ENCODE measurements at places on chromosomes 12 and 14. TPM values are rescaled to one million over a fixed set of nuclear protein-coding genes. Genes with fewer than 3 reads are reported as not detected.
A peak's percentile ranks its signal among the peaks of the same experiment; 100 is the strongest.

DNA sequence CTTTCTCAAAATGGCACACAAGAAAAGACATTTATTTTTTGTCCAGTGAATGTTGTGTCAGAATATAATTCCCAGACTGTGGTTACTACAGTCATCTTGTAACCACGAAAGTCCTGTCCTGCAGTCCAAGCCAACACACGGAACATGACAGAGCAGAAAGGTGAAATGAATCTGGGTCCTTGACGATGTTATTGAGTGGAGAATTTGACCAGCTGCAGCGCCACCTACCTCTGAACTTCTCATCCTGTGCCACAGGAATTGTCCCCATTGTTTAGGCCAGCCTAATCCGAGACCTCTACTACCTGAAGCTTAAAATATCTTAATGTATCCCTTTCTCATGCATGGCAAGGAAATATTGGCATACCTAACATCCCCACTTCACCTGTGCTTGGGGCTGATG is 64.1 kb upstream of the OTX2 start:
- DNase-seq, result no peak
- no peak overlapping the region for H3K4me3 ChIP-seq
- H3K4me1 ChIP-seq, result no peaks in the 10 kb centered on the region

DNA sequence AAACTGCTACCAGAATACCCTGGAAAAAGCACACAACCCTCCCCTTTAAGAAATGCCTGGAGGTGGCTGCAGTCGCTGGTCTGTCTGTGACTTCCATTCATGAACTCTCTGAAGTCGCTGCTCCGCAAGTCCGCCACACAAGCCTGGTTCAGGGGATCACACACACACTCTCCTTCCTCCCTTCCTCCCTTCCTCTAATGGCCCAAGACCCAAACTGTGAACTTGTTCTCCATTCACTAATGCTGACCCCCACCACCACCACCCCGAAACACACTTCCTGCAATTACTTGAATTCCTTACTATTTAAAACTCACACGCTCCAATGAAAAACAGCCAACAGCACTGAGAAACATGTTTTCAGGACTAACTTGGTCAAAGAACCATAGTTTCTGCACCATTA is 1.0 kb upstream of the LMO3 start:
- peak overlapping the region; percentile 72 for H3K4me3 ChIP-seq
- peaks cover 95% of the 10 kb centered on the region for H3K27me3 ChIP-seq
- peaks cover 47% of the 10 kb centered on the region for H3K4me1 ChIP-seq
- DNase-seq, result no peak

DNA sequence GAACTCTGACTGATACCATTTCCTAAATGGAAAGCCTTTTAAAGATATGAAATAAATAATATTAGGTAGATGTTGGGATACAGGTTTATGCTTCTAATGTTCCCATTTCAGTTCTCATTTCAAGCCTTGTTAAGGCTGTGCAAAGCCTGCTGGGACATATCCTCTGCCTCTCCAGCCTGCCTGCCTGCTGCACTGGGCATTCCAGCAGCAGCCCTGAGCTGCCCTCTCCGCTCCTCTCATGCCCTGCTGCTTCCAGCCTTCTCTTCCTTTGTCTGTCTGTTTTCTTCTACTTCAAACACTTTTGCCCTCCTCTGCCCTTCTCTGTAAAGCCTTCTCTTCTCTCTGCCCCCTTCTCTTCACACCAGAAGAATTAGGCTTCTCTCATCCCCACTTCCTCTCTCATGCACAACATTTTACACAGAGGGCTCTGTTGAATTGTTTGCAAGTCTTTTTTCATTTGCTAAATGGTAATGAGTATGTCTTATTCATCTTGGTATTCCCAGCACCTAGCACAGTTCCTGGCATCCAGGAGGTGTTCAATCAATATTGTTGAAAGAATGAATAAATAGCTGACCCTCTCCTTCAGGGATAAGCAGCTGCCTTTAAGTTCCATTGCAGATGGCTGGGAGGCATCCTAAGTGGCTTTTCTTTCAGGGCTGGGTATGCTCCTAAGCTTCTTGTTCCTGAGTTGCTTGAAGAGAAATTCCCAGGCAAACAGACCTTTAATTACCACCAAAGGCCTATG is 292.3 kb downstream of the TMEM117 start:
- H3K27ac ChIP-seq, result no peak overlapping the region
- DNase-seq, result no peak
- no peak overlapping the region for H3K4me3 ChIP-seq
- no peaks in the 10 kb centered on the region for H3K4me1 ChIP-seq
- H3K36me3 ChIP-seq, result peaks cover 5% of the 10 kb centered on the region

DNA sequence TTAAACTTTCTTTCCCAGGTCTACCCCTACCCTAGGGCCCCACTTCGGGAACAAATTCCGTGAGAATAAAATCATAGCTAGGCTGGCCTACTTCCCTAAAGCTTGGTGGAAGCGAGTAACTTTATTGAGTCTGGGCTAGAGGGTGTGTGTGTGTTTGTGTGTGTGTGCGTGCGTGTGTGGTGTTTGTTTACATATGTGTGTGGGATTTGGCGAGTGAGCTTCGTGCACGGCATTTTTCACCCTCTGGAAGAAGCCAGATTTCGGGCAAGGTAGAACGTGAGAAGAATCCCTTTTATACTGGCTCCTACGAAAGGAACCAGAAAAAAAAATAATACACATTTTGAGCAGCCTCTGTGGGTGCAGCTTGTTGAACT is 7.5 kb upstream of the LHX5 start:
- H3K4me3 ChIP-seq, result no peak overlapping the region
- DNase-seq, result no peak
- H3K36me3 ChIP-seq, result no peaks in the 10 kb centered on the region
- no peak overlapping the region for H3K27ac ChIP-seq

DNA sequence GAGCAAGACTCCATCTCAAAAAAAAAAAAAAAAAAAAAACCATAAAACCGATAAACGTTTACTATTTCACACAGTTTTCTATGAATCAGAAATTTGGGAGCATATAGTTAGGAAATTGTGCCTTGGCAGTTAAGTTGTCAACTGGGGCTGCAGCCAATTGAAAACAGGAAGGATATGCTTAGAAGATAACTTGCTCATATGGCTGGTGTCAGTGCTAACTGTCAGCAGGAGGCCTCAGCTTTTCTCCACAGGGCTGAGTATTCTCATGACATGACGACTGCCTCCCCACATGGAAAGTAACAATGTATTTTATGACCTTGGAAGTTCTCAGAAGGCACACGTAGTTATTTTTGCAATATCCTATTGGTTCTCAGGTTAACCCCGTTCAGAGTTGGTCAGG is 29.6 kb upstream of the OR5AU1 start:
- no peaks in the 10 kb centered on the region for H3K4me1 ChIP-seq
- no peak for DNase-seq
- no peak overlapping the region for H3K4me3 ChIP-seq
- no peaks in the 10 kb centered on the region for H3K27me3 ChIP-seq
- H3K36me3 ChIP-seq, result no peaks in the 10 kb centered on the region

DNA sequence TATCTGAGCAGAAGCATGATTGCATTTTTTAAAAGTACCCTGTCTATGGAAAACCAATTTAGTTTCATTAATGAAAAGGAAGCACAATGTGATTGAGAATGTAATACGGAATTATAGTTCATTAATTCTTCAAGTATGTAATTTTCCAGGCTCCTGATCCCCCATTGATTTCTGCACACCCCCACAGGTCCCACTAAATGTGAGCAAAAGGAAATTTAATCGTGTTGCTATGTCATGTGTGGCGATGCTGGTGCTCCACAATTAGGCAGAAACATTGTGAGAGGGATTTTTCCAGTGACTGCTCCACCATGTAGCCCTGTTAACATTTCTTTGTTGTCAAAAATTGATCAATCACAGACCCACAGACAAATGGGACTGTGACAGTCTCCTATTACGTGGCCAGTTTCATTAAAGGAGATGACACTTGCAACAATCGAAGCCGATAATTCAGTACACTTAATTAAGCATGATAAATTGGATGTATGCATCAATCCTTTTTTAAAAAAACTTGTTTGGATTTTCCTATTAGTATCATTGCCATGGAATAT is 306.0 kb downstream of the NELL2 start:
- peaks cover under 1% of the 10 kb centered on the region for H3K27me3 ChIP-seq
- no peak for DNase-seq
- H3K4me3 ChIP-seq, result no peak overlapping the region
- no peaks in the 10 kb centered on the region for H3K4me1 ChIP-seq

GRCh38 chr14:58864751-58865513 is 227.2 kb downstream of the DACT1 start:
- peaks cover 49% of the 10 kb centered on the region for H3K4me1 ChIP-seq
- no peaks in the 10 kb centered on the region for H3K36me3 ChIP-seq
- H3K27ac ChIP-seq, result peak overlapping the region; percentile 87
- H3K4me3 ChIP-seq, result peak overlapping the region; percentile 2
- DNase-seq, result no peak

DNA sequence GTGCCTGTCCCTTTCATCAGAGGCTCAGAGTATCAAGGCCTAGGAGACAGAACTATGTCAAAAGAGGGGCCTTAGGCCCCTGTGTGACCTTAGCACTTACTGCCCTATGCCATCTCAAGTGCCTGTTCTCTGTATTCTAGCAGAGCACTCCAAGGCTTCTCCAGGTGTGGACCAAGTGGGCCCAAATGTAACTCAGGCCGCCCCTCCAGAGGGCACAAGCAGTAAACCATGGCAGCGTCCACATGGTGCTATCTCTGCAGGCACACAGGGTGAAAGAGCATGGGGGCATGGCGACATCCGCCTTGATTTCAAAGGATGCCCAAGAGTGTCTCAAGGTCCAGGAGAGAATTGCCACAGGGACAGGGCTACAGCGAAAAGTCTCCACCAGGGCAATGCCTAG is 628.7 kb downstream of the RPS29 start:
- H3K36me3 ChIP-seq, result no peaks in the 10 kb centered on the region
- peaks cover 8% of the 10 kb centered on the region for H3K4me1 ChIP-seq
- H3K4me3 ChIP-seq, result no peak overlapping the region
- no peak for DNase-seq

- H3K4me3 ChIP-seq, result no peak overlapping the region
- peaks cover 12% of the 10 kb centered on the region for H3K36me3 ChIP-seq
- DNase-seq, result no peak
- no peaks in the 10 kb centered on the region for H3K27me3 ChIP-seq
- peak overlapping the region; percentile 22 for H3K27ac ChIP-seq
- peaks cover 34% of the 10 kb centered on the region for H3K4me1 ChIP-seq
These were observed 99.8 kb downstream of the TGFB3 start for GRCh38 chr14:75881994-75882393.

GRCh38 chr12:101915841-101916240 is 38.5 kb downstream of the DRAM1 start:
- no peaks in the 10 kb centered on the region for H3K4me1 ChIP-seq
- no peak for DNase-seq
- no peak overlapping the region for H3K4me3 ChIP-seq
- no peak overlapping the region for H3K27ac ChIP-seq

DNA sequence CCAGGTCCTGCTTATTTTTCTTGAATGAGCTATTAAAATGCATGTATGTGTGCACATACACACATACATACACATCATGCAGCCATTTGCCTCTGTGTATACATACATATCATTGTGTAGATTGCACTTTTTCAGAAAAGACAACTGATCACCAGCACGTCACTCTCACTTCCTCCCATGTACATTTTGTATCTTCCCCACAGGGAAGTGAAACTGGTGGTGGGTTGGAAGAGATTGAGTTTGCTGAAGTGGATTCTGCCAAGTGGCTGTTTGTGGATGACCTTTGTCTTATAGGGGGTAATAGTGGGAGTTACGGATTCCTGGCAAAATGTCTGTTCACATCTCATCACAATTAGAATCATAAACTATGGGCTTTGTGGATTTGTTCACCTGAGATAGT is 448.6 kb downstream of the RAD51B start:
- no peak overlapping the region for H3K4me3 ChIP-seq
- no peaks in the 10 kb centered on the region for H3K36me3 ChIP-seq
- no peak for DNase-seq
- H3K4me1 ChIP-seq, result peaks cover 60% of the 10 kb centered on the region

GRCh38 chr14:48726080-48726642 is 860.0 kb downstream of the RPS29 start:
- H3K36me3 ChIP-seq, result no peaks in the 10 kb centered on the region
- no peak for DNase-seq
- H3K27me3 ChIP-seq, result no peaks in the 10 kb centered on the region

- H3K4me1 ChIP-seq, result no peaks in the 10 kb centered on the region
- H3K27me3 ChIP-seq, result no peaks in the 10 kb centered on the region
- H3K27ac ChIP-seq, result no peak overlapping the region
- H3K36me3 ChIP-seq, result no peaks in the 10 kb centered on the region
- no peak overlapping the region for H3K4me3 ChIP-seq
- DNase-seq, result no peak
These were observed 10.4 kb downstream of the RHOJ start for GRCh38 chr14:63214417-63215196.

DNA sequence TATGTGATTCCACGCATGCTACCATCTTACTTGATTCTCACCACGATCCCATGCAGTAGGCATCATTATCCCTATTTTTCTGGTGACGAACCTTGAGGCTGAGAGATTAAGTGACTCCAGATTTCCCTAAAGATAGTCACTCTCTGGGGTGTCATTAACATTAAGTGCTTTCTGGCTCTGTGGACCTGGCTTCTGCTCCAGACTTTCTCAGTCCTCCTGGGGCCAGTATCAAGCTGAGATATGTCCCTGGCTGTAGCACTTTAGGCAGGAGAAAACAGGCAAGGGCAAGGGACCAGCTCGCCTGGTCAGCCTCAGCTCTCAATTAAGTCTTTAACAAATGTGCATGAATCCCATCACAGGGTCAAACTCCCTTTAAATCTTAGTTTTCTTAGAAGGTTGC is 38.3 kb upstream of the PRB2 start:
- no peak overlapping the region for H3K27ac ChIP-seq
- DNase-seq, result no peak
- no peak overlapping the region for H3K4me3 ChIP-seq
- H3K36me3 ChIP-seq, result no peaks in the 10 kb centered on the region
- peaks cover 2% of the 10 kb centered on the region for H3K27me3 ChIP-seq

The NGB gene
- total RNA-seq, result not detected

The SALL2 gene
- 45.2 TPM for total RNA-seq

The GPRC5A gene
- total RNA-seq, result 108 TPM

The SERPINA9 gene
- not detected for total RNA-seq
